ENCODE measurements at places on chromosomes 12 and 14.

DNA sequence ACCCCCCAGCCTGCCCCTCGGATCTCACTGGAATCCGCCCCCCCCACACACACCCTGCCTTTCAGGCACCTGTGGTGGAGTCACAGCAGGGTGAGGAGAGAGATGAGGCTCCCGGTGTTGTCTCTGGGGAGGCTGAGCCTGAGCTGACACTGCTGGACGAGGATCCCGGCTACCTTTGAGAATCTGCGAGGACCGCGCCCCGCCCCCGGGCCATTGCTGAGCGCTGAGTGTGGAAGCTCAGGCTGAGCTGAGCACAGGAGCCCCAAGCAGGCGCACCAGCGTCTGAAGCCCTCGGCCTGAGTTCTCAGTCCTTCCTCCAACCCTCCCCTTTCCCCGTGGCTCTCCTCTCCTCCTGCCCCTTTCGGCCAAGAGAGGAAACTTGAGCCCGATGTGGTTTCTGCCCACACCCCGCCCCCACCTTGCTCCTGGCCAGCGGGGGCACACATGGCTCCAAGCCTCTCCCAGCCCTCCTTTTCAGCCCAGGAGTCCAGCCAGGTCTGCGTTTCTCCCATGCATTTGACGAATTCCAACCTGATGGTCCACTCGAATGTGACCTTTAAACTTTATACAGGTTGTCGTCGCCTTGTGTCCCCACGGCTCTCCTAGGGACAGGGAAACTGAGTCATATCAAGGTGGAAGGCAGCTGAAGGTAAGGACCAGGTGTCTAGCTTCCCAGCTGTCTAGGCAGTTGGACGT is at the start of gene NFE2:
NFE2 (minus strand) TSS at position 284 of the 696 bp plus-strand sequence. CDS start 5,767 bp downstream, outside the sequence.
- peak; percentile 45 for DNase-seq

DNA sequence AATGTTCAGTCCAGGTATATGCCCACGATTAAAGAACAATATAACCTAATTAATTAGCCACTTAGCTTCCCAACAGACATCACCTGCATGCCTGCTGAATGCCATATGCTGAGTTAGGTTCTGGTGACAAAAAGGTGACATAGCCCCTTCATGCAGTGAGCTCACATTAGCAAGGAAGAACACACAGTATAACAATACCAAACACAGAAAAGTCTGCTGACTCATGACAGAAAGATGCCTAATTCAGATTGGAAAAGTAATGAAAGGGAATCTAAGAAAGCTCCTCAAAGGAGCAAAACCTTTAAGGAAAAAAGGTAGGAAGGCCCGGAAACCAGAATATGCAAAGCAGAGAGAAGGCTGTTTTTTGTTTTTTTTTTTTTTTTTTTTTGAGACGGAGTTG is 59.0 kb downstream of the FERMT2 start:
- no peak for DNase-seq

DNA sequence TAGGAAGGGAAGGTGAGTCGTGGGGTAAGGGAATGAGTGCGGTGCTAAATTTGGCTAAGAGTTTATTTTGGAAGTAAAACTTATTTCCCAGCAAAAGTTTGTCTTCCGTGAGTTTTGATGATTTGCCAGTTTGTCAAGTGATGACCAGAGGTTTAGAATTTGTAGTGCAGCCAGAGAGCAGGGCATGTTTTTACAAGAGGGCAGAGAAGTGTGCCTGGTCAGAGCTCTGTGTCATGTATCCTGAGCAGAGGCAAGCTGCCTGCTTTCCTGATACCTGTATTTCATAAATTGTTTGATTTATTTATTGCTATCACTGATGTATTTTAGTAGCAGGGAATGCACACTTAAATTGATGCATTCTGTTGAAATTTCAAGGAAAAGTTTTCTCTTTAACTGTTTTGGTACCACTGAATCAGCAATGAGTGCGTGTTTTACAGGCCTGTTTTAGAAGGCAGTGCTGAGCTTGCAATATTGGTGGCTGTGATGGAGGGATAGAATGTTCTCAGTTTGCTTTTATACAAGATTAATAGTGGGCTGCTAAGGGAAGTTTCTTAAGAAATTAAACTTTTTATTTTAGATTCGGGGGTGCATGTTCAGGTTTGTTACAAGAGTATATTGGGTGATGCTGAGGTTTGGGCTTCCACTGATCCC is 19.7 kb upstream of the RD3L start:
- DNase-seq, result no peak

GRCh38 chr12:96064966-96065365 is 29.6 kb upstream of the LTA4H start:
- no peak for DNase-seq

- no peak for DNase-seq
Measured at GRCh38 chr14:106874350-106874749, 1348.0 kb downstream of the TMEM121 start.

GRCh38 chr14:68950111-68950510 is 29.0 kb downstream of the ACTN1 start:
- DNase-seq, result no peak

Data from Ammon's horn (tissue), 1 donor.